ENCODE measurements at places on chromosomes 4 and X.

- H3K27ac ChIP-seq = no peak overlapping the region
- H3K4me3 ChIP-seq = no peak overlapping the region
- no peak for DNase-seq
- no peaks in the 10 kb centered on the region for H3K36me3 ChIP-seq
- no peaks in the 10 kb centered on the region for H3K4me1 ChIP-seq
- no peaks in the 10 kb centered on the region for H3K27me3 ChIP-seq
These were observed 726.7 kb downstream of the C4orf33 start for GRCh38 chr4:129822701-129823100.

GRCh38 chr4:6368096-6368495, 98.4 kb downstream of the WFS1 start:
- no peaks in the 10 kb centered on the region for H3K4me1 ChIP-seq
- no peak overlapping the region for H3K4me3 ChIP-seq
- H3K27me3 ChIP-seq = peaks cover 5% of the 10 kb centered on the region
- no peak overlapping the region for H3K27ac ChIP-seq
- no peak for DNase-seq

DNA sequence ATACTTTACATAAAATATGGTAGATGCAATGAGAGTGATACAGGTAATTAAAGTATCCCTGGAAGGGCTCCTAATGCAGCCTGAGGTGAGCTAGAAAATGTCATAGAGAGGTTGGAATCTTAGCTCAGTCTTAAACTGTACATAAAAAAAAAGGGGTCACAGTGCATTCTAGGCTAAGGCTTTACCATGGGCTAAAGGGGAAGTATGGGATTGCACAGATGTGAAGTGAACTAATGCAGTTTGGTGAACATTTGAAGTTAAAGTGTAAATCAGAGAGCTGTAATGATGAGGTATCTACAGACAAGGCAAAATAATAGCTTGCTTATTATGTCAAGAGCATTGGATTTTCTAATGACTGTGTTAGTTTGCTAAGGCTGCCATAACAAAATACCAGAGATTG, 405.9 kb downstream of the ADGRL3 start:
- no peaks in the 10 kb centered on the region for H3K36me3 ChIP-seq
- H3K27me3 ChIP-seq = no peaks in the 10 kb centered on the region
- DNase-seq = no peak
- H3K4me1 ChIP-seq = no peaks in the 10 kb centered on the region
- H3K27ac ChIP-seq = no peak overlapping the region

DNA sequence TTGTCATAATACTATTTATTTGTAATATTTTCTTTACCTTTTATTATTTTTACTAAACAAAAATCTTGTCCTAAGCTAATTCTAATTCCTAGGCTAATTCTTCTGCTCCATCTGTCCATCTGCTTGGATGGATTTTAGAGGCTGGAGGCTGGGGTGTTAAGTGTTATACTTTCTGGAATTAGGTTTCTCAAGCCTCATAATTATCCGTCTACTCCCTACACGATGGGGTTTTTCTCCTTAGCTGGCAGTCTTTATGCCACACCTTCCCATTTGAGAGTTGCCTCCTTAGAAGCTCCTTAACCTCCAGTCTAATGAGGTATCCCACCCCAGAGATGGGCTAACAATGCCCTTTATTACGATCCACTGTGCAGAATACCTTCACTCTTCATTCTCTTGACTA, 37.6 kb upstream of the LGI2 start:
- DNase-seq = no peak
- no peak overlapping the region for H3K4me3 ChIP-seq
- no peaks in the 10 kb centered on the region for H3K36me3 ChIP-seq
- no peak overlapping the region for H3K27ac ChIP-seq
- no peaks in the 10 kb centered on the region for H3K4me1 ChIP-seq

DNA sequence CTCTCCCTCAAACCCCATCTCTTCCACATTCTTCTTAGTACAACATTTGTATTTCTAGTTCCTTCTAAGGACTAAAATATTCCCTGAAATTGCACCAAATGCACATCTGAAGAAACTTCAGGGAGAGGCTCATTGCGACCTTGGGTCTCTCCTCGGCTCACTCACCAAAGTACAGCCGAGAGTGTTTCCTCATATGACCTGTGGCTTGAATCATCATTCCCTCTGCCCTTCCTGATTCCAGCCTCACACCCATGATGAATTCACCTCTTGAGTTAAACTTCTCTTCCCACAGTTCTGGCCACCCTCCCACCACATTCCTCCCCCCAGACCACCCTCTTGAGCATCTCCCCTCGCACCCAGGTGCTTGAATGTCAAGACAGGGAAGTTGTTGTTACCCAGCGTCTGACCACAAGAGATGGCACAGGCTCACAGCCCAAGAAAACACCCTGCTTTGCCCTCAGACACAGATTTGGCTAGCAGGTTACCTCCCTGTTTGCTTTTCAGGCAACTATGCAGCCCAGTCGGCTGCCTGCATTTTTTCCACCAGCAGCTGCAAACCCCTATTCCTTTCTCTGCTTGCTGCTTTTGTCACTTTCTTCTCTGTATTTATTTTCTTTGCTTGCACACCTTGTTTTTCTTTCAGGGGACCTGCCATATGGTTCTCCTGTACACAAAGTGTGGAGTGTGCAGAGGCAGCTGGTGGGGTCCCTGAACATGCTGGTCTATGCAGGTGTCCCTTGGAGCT, 214.8 kb downstream of the SPATA18 start:
- DNase-seq = no peak
- H3K27me3 ChIP-seq = peaks cover 3% of the 10 kb centered on the region
- H3K36me3 ChIP-seq = no peaks in the 10 kb centered on the region
- H3K4me3 ChIP-seq = no peak overlapping the region
- H3K27ac ChIP-seq = no peak overlapping the region

GRCh38 chr4:1542516-1543320, 136.5 kb upstream of the NKX1-1 start:
- DNase-seq = no peak
- H3K4me3 ChIP-seq = no peak overlapping the region
- H3K27ac ChIP-seq = no peak overlapping the region
- H3K27me3 ChIP-seq = peaks cover 4% of the 10 kb centered on the region

- peaks cover 23% of the 10 kb centered on the region for H3K36me3 ChIP-seq
- no peak overlapping the region for H3K27ac ChIP-seq
- no peaks in the 10 kb centered on the region for H3K27me3 ChIP-seq
- H3K4me3 ChIP-seq = no peak overlapping the region
- DNase-seq = no peak
- H3K4me1 ChIP-seq = peaks cover 34% of the 10 kb centered on the region
These were observed 31.8 kb downstream of the PLAC8 start for GRCh38 chr4:83082777-83083176.
